Fibroblast of skin of abdomen (primary cell): ENCODE measurements at places on chromosomes 5 and 9.

DNA sequence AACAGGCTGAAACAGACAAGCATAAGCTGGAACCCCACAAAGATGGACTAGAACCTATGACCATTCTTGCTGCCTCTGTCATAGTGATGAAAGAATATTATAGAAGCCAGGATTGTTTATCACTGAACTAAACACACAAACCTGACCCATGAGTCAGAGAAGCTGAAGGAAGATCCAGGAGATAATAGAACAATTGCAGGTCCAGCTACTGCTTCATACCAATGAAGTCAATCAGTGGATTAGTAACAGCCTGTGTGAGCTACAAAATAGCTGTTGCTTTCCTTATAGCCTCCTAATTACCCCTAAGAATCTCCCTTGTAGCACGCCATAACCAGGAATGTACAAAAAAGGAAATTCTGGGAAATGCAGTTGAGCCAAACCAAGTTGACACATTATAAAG lies 459.9 kb upstream of the ZNF462 start:
- peak; percentile 90 for DNase-seq

GRCh38 chr5:87298692-87299362 lies 31.1 kb downstream of the RASA1 start:
- no peak for DNase-seq

DNA sequence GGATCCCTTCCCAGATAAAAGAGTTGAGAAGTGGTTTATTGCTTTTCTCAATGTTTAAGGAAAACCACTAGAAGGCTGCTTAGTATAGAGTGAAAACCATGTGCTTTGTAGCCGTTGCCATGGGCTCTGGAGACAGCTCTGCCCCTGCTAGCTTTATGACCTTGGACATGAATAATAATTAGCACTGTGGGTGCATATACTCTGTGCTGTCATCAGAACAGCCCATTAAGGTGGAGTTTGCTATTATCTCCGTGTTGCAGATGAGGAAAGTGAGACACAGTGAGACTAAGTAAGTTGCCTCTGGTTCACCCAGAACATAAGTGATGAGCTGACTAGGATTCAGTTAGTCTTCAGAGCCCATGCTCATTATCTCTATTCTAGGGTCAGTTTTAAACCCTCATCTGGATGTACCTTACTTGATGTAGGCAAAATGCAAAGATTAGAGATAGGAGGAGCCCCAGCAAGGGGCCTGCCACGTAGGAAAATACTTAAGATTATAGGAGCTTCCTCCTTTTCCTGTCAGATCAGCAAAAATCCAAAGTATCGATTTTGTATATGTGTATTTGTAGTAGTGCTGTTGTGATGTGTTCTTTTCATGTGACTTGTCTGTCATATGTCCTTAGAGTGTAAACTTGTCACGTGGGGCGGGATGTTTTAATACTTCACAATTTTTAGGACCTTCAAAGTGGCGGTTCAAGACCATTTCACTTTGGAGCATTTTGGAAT lies 102.5 kb downstream of the TLE4 start:
- DNase-seq, result no peak

GRCh38 chr9:89436963-89437625 lies 60.8 kb downstream of the SEMA4D start:
- DNase-seq, result no peak

DNA sequence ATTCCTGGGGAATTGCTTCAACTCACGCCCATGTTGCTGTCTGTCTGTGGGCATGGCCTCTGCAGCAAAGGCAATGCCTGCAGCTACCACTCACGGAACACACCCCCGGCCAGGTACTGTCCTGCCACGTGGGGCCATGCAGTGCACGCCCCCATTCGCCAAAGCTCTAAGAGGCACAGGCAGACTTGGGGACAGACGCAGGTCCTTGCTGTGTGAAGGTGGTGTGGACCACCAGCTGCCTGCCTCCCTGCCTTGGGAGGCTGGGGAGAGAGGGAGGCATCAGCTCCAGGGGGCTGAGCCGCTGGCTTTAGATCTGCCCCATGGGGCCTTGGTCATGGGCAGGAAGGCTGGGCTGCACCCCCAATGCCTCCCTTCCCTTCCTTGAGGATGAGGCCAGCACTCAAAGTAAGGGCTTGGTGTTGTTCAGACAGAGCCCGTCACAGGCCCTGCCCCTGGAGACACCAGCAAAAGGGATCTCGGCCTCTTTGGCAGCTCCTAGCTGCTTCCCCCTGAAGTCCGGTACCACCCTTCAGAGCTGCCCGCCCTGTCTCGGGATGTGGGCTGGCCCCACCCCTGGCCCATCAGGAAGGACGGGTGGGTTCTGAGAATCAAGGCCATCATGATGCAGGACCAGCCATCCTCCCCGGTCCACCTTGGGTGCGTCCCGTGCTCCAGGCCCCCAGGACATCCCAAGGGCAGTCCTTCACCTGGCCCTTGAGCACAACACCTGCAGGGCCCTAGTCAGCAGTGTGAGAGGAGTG lies 2.3 kb downstream of the GRIN1 start:
- no peak for DNase-seq

DNA sequence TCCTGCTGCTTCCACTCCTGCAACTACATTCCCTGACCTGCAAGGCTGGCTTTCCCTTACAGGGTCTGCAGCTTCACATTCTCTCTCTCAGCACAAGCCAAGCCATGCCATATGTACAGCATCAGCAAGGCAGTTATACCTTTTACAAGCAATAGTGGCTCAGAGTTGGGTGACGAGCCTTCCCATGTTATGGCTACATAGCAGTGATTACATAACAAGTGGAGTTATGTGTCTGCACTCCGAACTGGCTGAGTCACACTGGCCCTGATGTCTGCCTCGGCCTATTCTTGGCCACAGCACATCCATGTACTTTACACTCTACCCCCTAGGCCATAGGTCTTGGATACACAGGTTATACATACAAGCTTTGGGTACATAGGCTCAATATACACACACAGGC lies 52.0 kb upstream of the SNCAIP start:
- DNase-seq, result peak; percentile 87

DNA sequence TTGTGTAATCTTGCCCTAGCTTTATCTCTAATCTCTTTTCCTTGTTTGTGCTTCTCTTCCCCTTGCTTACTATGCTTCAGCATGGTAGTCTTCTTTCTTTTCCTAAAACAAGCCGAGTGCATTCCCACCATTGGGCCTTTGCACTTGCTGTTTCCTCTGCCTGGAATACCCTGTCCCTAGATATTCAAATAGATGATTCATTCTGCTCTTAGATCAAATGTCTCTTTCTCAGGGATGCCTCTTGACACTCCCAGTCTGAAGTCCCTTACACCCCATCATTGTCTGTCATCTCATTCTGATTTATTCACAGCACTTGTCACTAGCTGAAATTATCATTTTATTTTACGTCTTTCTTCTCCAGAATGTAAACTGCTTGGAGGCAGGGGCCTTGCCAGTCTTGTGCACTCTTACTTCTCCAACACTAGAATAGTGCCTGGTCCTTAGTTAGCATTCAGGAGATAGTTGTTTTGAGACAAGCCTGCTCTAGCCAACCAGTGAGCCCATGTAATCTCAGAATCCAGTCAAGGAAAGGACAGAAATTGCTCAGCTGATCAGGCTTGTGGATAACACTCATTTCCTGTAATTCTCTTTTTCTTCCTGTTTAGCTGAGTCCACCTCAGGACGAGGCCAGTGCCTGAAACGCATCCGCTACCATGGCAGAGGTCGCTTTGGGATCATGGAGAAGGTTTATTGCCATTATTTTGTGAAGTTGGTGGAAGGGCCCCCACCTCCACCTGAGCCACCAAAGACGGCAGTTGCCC lies 25.4 kb downstream of the MRPL22 start:
- no peak for DNase-seq

DNA sequence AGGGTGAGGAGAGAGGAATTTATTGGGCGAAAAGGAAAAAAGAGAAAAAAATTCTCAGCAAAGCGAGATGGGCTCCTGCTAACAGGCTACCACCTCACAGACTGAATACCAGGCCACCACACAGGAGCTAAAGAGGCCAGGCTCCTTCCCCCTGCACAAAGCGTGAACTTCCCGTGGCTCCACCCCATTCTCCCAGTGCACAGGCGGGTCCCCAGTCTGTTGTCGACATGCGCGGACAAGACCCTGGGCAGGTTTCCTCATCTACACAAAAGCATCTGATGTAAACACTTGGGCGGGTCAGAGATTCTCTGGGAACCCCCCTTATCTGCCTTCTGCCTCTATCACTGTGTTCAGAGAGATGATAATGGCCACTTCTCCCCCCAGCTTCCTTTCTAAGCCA lies 34.2 kb downstream of the IL31RA start:
- DNase-seq, result no peak

DNA sequence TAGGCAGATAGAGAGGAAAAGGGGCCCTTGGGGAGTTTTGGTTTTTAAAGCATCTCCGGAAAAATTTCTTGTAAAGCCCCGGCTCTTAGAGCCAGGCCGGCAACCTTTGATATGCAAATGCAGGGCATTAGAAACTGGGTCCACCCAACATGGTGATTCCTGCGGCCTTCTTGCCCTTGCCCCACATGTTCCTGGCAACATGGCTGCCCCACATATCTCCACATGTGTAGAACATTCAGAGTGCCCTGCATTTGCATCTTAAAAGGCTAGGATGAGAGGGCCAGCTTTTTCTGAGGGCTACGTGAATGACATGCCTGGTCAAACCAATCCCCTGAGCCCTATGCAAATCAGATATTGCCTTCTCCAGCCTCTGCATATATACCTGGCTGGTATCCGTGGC lies 5.0 kb upstream of the SNAPC3 start:
- no peak for DNase-seq

GRCh38 chr9:134895908-134896833 lies 15.6 kb downstream of the FCN2 start:
- DNase-seq, result peak; percentile 70

GRCh38 chr5:174418809-174419539 lies 305.4 kb upstream of the MSX2 start:
- peak; percentile 8 for DNase-seq

DNA sequence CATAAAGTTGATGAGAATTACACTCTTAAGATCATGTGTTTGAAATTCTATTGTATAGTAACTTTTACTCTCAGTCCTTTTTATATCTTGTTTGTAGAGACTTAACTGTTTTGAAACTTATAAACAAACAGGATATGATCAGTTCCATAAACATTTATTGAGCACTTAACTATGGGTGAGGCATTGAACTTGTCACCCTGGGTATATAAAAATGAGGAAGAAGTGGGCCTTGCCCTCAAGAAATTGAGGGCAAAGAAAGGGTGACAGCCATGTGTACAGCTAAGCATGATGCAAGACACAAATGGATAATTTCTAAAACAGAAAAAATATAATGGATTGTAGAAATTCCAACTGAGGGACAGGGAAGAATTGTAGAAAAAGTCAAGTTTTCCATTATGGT lies 15.7 kb downstream of the UNC13B start:
- no peak for DNase-seq

- no peak for DNase-seq
These were observed 294.5 kb downstream of the ARHGAP26 start for GRCh38 chr5:143064676-143065075.

DNA sequence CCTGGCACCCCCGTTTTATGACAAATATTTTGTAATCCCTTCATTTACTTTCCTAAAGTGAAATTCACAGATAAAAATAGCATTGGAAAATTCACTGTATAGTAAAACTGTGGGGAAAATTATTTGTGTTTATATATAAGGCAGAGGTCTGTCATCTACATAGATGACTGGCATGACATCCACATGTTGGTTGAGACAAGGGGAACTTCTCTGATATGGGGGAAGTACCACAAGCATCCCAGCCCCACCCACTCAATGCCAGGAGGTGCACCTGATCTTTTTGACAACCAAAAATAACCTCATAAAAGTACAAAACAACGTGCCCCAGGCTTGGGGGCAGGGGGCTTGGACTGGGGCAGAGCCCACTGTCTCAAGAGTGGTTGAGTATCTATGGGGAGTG lies 6.3 kb upstream of the TDRD7 start:
- no peak for DNase-seq

- no peak for DNase-seq
These were observed 9.0 kb downstream of the RFX3 start for GRCh38 chr9:3516667-3517330.

- DNase-seq, result peak; percentile 41
These were observed 432.5 kb upstream of the MEF2C start for GRCh38 chr5:89315286-89316100.

GRCh38 chr9:110104261-110104809 lies 103.6 kb downstream of the C9orf152 start:
- no peak for DNase-seq

DNA sequence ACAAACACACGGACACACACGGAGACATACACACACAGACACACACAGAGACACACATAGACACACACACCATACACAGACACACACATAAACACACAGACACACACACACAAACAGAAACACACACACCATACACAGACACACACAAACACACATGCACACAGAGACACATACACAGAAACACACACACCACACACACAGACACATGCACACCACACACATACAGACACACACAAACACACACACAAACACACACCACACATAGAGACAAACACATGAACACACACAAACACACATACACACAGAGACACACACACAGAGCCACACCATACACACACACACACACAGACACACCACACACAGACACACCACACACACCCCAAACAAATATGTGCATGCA lies 152.7 kb upstream of the FOXD4L5 start:
- DNase-seq, result no peak

DNA sequence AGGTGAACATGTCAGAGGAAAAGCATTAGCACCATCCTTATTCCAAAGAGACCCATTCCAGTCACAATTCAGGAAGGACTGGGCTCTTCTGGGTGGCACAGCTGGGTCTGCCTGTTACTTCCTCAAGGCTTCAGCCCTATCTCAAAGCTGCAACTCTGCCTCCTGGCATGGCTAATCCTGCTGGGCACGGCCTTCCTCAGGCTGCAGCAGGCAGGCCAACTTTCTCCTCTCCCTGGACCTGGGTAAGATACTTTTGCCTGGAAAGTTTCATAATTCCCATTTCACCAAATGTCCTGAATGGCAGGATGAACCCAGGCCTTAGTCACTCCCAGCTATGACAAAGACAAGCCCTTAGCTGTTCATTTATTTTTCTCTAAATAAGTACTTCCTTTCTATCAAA lies 50.1 kb downstream of the MACROH2A1 start:
- DNase-seq, result no peak

- peak; percentile 0 for DNase-seq
These were observed 950.4 kb downstream of the EFNA5 start for GRCh38 chr5:106720367-106720766.

- DNase-seq, result no peak
These were observed 26.3 kb upstream of the FREM1 start for GRCh38 chr9:14936491-14936890.

- DNase-seq, result peak; percentile 57
These were observed 120.2 kb upstream of the TRIM32 start for GRCh38 chr9:116566677-116567488.
